ENCODE measurements at places on chromosomes 2 and 18.

- H3K27ac ChIP-seq = no peak overlapping the region
- no peaks in the 10 kb centered on the region for H3K4me1 ChIP-seq
- H3K27me3 ChIP-seq = peaks cover 3% of the 10 kb centered on the region
- no peak for DNase-seq
- H3K36me3 ChIP-seq = no peaks in the 10 kb centered on the region
Observed at GRCh38 chr2:1887915-1888314, 143.6 kb upstream of the PXDN start.

DNA sequence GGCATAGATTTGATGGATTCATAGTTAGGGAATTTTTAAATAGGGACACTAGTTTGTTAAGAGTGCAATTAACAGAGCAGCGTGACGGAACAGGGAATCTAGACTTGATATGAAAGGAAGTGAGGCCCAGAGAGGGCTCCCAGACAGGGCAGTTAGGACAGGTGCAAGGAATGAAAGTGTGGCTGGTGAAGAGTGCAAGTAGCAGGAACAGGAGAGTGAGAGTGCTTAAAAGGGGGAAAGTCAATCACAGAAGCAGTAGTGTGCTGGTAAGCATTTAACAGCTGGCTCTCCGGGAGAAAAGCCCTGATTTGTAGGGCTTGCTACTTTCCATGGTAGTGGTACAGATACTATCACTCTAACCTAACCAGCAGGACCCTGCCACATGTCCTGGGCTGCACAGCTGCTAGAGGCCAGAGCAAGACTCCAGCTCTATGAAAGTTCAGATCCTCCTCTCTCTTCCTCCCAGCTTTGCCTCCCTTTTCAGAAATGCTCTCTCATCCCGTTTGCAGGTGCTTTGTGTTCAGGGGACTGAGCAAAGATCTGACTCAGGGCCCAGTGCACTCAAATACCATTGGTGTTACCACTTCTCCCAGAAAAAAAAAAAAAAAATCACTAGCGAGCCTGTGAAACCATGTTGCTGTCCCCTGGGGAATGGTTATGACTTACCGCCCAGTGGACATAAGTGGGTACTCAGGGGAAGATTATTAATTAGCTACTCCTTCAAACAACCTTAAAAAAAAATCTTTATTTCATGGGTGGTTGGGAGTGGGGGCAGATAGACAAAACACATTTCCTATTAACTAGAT is 18.1 kb upstream of the GCFC2 start:
- H3K36me3 ChIP-seq = no peaks in the 10 kb centered on the region
- H3K4me3 ChIP-seq = no peak overlapping the region
- no peaks in the 10 kb centered on the region for H3K27me3 ChIP-seq
- no peaks in the 10 kb centered on the region for H3K4me1 ChIP-seq
- DNase-seq = no peak

GRCh38 chr2:236124182-236124893 is 43.8 kb downstream of the GBX2 start:
- H3K27me3 ChIP-seq = no peaks in the 10 kb centered on the region
- H3K36me3 ChIP-seq = peaks cover 42% of the 10 kb centered on the region
- no peak overlapping the region for H3K27ac ChIP-seq
- DNase-seq = no peak
- no peaks in the 10 kb centered on the region for H3K4me1 ChIP-seq

- no peak for DNase-seq
- no peak overlapping the region for H3K27ac ChIP-seq
- H3K36me3 ChIP-seq = no peaks in the 10 kb centered on the region
- no peak overlapping the region for H3K4me3 ChIP-seq
- H3K27me3 ChIP-seq = no peaks in the 10 kb centered on the region
- H3K4me1 ChIP-seq = peaks cover 8% of the 10 kb centered on the region
Observed at GRCh38 chr2:45895241-45895861, 243.9 kb downstream of the PRKCE start.

- no peak overlapping the region for H3K4me3 ChIP-seq
- no peaks in the 10 kb centered on the region for H3K27me3 ChIP-seq
- H3K27ac ChIP-seq = no peak overlapping the region
- DNase-seq = no peak
- no peaks in the 10 kb centered on the region for H3K36me3 ChIP-seq
Observed at GRCh38 chr2:64481665-64482064, 27.7 kb downstream of the LGALSL start.

DNA sequence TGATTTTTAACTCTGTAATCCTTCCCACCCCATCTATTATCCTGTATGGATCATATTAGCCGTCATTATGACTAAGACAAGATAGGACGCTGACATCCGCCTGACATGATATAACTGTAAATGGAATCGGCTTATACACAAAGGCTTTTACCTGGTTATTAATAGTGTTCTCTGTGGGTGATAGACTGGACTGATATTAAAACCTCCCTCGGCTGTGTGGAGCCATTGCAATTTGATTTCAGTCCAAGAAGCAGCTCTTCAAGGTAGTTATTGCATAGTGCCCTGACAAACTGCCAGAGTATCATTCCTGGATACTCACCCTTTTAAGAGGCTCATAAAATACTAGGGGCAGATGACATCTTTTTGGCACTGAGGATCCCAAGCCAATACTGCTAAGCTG is 226.1 kb upstream of the HNRNPA3 start:
- no peak overlapping the region for H3K27ac ChIP-seq
- no peaks in the 10 kb centered on the region for H3K36me3 ChIP-seq
- no peaks in the 10 kb centered on the region for H3K4me1 ChIP-seq
- H3K27me3 ChIP-seq = peaks cover 6% of the 10 kb centered on the region

DNA sequence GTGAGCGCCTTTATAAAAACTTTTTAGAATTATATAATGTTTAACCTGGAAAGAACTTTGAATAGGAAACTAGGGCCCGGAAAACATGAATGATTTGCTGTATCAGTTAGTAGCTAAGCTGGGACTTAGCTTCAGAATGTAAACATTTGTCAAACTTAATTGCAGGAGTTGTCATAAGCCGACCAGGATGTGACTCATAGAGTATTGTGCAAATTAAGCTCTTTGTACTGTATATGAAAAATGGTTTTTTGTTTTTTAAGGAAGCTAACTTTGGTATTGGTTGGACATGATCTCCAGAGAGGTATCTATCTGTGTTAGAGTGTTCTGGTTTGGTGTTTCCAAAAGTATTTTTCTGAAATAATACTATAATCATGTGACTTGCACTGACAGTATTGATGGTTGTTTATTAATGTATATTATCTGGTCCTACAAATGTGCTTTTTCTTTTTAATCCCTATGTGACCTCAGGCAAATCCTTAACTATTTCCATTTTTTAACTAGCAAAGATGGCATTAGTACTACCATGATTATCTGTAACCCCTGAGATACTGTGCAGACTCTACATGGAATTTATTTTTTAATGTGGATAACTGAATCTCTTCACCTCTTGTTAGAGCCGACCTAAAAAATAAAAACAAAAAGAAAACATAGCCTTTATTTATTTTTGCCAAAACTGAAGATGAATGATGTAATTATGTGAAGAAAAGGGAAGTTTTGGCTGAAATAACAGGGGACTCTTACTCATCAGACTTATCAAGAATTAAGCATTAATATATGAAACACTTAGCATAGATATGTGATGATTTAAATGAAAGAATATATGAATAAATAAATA is 11.7 kb downstream of the YIPF4 start:
- H3K4me1 ChIP-seq = no peaks in the 10 kb centered on the region
- H3K36me3 ChIP-seq = peaks cover 10% of the 10 kb centered on the region
- peak overlapping the region; percentile 47 for H3K27ac ChIP-seq
- no peak for DNase-seq

DNA sequence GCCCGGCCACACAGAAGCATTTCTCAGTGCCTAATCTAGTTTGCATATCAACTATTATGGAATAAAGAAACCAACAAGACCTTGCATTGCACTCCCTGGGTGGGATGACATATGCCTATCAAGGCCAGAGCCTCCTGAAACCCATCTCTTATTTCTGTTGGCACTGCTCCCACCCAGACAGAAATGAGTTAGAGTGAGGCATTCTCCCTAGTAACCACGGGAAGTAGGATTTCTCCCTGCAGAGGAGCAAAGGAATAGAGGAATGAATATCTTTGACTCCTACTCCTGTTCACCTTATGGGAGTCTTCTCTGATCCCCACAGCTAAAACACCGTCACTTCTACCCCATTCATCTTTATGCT is 24.2 kb upstream of the SCYGR1 start:
- peaks cover 4% of the 10 kb centered on the region for H3K4me1 ChIP-seq
- no peak overlapping the region for H3K4me3 ChIP-seq
- no peak overlapping the region for H3K27ac ChIP-seq
- no peak for DNase-seq
- H3K27me3 ChIP-seq = no peaks in the 10 kb centered on the region
- H3K36me3 ChIP-seq = no peaks in the 10 kb centered on the region

DNA sequence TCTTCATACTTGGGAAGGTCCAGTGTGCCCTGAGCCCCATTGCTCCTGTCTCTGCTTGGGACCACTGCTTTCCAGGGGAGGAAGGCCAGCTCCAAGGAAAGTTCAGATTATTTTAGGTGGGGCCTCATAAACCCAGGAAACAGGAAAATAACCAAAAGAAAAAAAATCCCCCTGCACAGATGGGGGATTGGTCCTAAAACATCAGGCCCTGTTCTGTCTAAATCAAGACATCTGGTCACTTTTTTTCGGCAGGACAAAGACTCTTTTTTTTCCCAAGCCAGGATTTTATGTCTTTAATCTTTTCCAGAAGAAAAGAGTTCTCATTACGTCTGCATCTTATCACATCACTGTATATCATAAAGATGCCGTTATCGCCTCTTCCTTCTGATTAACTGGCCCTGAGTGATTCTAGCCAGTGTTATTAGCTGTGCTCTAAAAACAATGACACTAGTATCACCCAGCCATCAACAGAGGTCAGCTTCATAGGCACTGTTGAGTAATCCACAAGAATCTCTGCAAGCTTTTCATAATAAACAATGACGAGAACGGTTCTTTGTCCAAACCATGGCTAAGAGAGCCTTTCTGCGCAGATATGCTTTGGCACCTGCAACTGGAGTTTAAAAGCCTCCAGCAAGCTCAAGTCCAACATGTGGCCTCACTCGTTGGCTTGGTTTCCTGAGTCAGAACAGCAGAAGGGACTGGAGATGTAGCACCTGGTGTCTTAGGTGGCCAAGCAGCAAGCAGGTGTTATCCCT is 138.2 kb downstream of the VAPA start:
- H3K36me3 ChIP-seq = no peaks in the 10 kb centered on the region
- no peak overlapping the region for H3K4me3 ChIP-seq
- H3K4me1 ChIP-seq = no peaks in the 10 kb centered on the region
- H3K27ac ChIP-seq = no peak overlapping the region

GRCh38 chr2:10302479-10303180 is at the start of gene HPCAL1:
Gene HPCAL1 (plus strand): TSS chr2:10302904. CDS start chr2:10419758, 116,854 bp downstream.
- H3K36me3 ChIP-seq = no peaks in the 10 kb centered on the region
- H3K27ac ChIP-seq = peak within 1 kb of the TSS; percentile 91
- H3K4me1 ChIP-seq = peaks cover 40% of the 10 kb centered on the region
- peak; percentile 87 for DNase-seq
- H3K27me3 ChIP-seq = peaks cover 4% of the 10 kb centered on the region
- H3K4me3 ChIP-seq = peak within 1 kb of the TSS; percentile 81

DNA sequence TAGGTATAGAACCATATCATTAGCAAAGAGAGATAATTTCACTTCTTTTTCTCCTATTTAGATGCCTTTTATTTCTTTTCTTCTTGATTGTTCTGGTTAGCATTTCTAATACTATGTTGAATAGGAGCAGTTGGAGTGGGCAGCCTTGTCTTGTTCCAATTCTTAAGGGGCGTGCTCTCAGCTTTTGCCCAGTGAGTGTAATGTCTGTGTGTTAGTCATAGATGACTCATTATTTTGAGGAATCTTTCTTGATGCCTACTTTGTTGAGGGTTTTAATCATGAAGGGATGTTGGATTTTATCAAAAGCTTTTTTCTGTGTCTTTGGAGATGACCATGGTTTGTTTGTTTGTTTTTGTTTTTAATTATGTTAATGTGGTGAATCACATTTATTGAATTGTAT is 1453.1 kb upstream of the SLC39A10 start:
- no peak overlapping the region for H3K4me3 ChIP-seq
- no peaks in the 10 kb centered on the region for H3K36me3 ChIP-seq
- no peaks in the 10 kb centered on the region for H3K4me1 ChIP-seq
- no peak for DNase-seq
- no peaks in the 10 kb centered on the region for H3K27me3 ChIP-seq
- H3K27ac ChIP-seq = no peak overlapping the region

DNA sequence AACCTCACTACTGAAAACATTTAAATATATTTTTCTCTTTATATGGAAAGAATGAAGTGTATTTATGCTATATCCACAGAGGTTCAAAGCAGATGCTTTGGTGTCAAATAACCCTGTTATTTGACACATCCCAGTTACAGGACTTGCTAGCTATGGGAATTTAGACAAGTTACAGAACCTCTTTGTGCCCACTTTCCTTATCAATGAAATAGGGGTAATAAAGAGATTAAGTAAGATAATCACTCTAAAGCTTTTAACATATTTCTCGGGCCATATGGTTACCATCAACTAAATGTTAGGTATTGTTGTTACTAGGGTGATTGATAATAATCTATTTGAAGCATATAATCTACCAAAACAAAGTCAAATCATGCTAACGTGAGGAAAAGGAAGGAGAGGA is 1660.6 kb upstream of the NXPH2 start:
- H3K4me3 ChIP-seq = no peak overlapping the region
- no peaks in the 10 kb centered on the region for H3K27me3 ChIP-seq
- DNase-seq = no peak
- no peaks in the 10 kb centered on the region for H3K36me3 ChIP-seq
- H3K27ac ChIP-seq = no peak overlapping the region

GRCh38 chr2:23388294-23388693 is 3.3 kb downstream of the KLHL29 start:
- no peak overlapping the region for H3K4me3 ChIP-seq
- peaks cover 3% of the 10 kb centered on the region for H3K4me1 ChIP-seq
- peaks cover 59% of the 10 kb centered on the region for H3K27me3 ChIP-seq
- H3K36me3 ChIP-seq = no peaks in the 10 kb centered on the region

GRCh38 chr2:193703411-193703810 is 1508.7 kb upstream of the TMEFF2 start:
- H3K27me3 ChIP-seq = no peaks in the 10 kb centered on the region
- H3K4me3 ChIP-seq = no peak overlapping the region

DNA sequence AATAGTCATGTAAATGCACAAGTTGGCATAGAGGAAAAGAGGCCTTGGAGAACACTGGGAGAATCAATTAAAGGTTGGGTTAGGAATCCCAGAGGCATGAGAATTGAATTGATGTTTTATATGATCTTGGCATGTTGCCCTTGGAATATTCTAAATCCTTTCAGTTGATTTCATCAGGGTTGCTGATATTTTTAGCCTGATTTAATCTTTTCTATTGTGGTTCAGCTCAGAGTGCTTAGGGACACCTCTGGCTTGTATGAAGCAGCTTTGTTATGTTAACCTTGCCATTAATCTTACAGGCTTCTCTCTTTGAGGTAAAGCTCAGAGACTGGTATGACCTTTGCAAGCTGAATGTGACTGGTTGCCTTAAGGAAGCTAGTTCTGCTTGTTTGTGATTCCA is 64.4 kb upstream of the LYPD6B start:
- no peaks in the 10 kb centered on the region for H3K27me3 ChIP-seq
- DNase-seq = no peak
